Dermis microvascular lymphatic vessel endothelial cell (primary cell): ENCODE measurements at places on chromosomes 4 and X. TPM values are rescaled to one million over a fixed set of nuclear protein-coding genes. Genes with fewer than 3 reads are reported as not detected.

NDST3 gene
- total RNA-seq = 3.0 and 8.3 TPM in 2 replicates

NEXMIF gene
- total RNA-seq = under 0.01 TPM in 1 of 2 replicates, not detected in the other

EFHC2 gene
- total RNA-seq = not detected in 2 replicates

FATE1 gene
- total RNA-seq = not detected in 2 replicates

PNMA6E gene
- not detected in 2 replicates for total RNA-seq

GRIA2 gene
- under 0.01 TPM in 1 of 2 replicates, not detected in the other for total RNA-seq

RASL11B gene
- total RNA-seq = not detected in 2 replicates

ADAM29 gene
- not detected in 2 replicates for total RNA-seq

PPP4R3C gene
- total RNA-seq = not detected in 2 replicates

CFP gene
- 0.13 and 0.26 TPM in 2 replicates for total RNA-seq

- no peak for DNase-seq
These were observed 35.8 kb downstream of the CLDN22 start for GRCh38 chr4:183284258-183284785.

DNA sequence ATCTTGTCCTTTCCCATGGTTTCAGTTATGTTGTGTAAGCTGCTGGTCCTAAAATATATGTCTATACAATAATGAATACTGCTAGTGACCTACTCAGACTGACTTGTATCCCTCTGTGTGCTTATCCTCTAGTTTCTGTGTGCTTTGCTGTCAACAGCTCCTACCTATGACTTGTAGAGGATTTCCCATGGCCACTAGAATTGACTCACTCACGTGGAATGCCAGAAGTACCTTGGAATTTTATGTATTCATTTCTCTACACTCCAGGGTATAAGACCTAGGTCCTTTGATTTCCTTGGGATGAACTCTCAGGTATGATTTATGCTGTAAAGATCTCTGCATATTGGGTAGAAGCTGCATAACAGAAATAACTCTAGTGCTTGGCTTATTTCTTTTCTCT is 279.9 kb upstream of the SLIT2 start:
- DNase-seq = no peak

DNA sequence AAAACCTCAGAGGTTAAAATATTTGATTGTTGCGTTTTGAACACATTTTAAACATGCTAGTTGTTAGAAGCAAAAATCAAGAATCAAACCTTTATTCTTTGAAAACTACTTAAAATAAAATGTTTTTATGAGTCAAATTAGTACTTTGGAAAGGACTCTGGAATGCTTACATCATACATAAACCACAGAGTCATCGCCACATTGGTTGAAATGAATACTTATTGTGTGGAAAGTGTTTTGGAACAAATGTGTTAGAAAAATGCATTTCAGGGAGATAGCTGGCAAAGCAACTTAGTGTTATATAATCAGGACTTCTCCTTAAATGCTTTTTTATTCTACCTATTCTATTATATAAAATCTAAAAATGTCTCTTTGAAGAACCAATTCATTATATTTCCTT is 49.4 kb upstream of the CAMK2D start:
- DNase-seq = no peak

- DNase-seq = no peak
These were observed 47.8 kb downstream of the MAP7D3 start for GRCh38 chrX:136203438-136203837.

- no peak for DNase-seq
These were observed 111.3 kb downstream of the ARHGAP10 start for GRCh38 chr4:147843162-147843561.

- no peak for DNase-seq
These were observed 35.9 kb downstream of the GUCY1B1 start for GRCh38 chr4:155794589-155795236.

GRCh38 chr4:185894481-185894880 is 82.5 kb upstream of the SORBS2 start:
- DNase-seq = no peak

GRCh38 chrX:107733686-107734085 is 41.9 kb downstream of the TSC22D3 start:
- no peak for DNase-seq

DNA sequence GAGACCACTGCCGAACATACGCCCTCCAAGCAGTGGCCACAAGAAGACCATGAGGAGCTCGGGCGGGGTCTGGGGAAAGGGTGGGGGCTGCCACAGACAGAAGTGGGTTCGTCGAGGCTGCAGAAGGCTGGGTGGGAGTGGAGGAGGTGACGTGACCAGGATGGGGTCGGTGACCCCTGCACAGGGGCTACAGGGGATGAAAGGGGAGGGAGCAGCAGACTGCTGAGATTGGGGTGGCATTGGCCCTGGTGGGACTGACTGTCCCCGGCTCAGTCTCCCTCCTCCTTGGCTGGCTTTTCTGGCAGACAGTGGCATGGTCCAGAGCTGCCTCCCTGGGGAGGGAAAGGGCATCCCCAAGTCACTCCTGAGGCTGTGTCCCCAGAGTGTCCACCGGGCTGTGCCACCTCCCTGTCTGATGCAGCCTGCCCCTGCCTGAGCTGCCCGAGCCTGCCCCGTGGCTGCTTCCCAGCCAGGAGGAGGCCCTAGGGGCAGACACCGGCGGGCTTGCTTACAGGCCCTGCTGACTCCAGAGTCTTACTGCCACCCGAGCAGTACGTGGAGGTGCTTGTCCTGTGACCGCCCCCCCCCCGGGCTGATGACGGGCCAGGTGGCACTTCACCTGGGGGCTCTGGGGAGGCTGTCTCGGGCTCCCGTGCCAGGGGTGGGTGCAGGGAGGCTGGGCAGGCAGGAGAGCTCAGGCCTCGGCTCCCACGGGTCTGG is 7.2 kb downstream of the SH3BP2 start:
- DNase-seq = no peak

DNA sequence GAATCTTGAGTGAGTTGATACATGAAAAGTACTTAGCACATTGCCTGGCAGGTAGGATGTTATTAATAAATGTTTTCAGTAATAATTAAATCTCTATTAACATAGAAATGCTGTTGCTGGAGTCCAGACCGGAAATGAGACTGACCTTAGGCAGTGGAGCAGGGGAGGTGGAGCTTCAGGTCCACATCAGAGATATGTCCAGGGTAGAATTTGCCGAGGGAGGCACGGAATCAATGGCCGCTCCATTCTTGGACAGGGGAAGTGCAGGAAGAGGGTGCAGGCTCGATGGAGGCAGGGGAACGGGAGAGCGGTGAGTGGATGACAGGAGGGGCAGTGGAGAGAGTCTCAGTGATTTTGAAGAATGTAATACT is 107.3 kb downstream of the GATB start:
- DNase-seq = no peak

GRCh38 chrX:47619486-47620302 is at the start of gene SYN1:
SYN1 (minus strand) TSS chrX:47619857; CDS start chrX:47619728, 129 bp downstream.
- DNase-seq = peak; percentile 80

DNA sequence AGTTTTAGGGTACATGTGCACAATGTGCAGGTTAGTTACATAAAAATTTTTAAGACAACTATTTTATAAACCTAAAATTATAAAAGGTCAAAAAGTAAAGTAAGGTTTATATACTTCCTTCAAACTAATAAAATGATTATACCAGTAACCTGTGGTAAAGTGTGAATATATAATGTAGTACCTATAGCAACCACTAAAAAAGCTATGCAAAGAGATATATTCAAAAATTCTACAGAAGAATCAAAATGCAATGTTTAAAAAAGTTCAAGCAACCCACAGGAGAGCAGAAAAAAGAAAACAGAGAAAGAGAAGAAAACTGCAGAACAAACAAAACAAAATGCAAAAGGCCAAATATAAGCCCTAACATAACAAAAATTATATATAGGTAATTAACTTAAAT is 379.5 kb upstream of the GALNTL6 start:
- no peak for DNase-seq

DNA sequence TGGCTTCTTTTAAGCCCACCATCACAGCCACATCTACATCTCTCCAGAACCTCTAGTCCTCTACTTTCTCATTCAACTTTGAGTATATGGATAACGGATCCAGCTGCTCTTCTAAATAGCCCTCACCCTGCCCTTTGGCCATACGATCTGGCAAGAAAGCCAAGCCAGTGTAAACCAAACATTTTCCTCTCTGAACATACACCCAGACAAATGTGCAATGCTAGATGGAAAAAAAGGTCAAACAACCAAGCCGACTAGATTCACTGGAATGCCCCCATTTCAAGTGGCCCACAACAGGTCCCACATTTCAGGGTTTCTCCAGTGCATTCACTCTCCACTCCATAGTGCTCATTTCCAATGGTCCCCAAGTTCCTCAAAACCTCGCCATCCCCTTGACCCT is 24.0 kb downstream of the USP46 start:
- DNase-seq = no peak

DNA sequence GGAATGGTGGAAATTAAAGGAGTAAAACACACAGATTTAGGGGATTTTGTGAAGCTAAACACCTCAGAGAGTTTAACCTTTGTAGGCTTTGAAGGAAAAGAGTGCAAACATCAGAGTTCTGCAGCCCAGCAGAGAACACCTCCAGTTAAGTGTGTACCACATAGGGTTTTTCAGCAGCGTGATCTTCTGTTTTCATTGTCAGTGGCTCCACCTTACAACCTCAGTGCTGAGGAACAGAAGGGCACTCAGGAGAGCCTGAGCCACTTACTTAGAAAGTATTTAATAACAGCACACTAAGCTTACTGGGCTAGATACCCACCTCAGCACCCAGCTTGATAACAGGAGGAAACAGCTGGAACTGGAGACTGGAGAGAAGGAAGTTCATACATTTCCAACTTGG is 2.0 kb upstream of the FBXW7 start:
- DNase-seq = no peak

DNA sequence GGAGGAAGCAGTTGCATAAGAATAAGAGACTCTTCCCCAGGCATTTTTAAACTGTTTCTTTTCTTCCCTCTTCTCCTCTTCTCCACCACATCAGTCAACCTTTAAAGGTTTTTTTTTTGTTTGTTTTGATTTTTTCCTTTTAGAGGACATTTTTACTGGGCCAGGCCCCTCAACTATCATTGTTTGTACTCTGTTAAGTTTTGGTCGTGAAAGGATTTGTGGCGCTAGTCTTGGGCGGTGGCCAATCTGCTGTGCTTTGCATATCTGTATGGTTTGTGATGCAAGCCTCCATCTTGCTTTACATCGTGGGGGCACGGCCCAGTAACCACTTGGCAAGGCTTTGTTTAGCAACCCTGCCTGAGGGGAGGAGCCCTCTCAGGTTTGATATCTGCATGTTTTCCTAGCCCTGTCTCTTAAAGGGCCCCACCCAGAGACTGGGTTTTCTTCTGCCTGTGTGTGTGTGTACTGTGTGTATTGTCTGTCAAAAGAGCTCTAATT is 101.9 kb upstream of the SLITRK2 start:
- DNase-seq = no peak

GRCh38 chr4:15186149-15186548 is 183.9 kb downstream of the CPEB2 start:
- DNase-seq = no peak

- DNase-seq = peak; percentile 60
These were observed 3.7 kb upstream of the C4orf36 start for GRCh38 chr4:86895692-86896488.

- DNase-seq = no peak
These were observed 312.4 kb upstream of the PABPC5 start for GRCh38 chrX:91122151-91122694.

GRCh38 chrX:153794897-153795816 is 689 bp downstream of the SSR4 start:
- DNase-seq = no peak

DNA sequence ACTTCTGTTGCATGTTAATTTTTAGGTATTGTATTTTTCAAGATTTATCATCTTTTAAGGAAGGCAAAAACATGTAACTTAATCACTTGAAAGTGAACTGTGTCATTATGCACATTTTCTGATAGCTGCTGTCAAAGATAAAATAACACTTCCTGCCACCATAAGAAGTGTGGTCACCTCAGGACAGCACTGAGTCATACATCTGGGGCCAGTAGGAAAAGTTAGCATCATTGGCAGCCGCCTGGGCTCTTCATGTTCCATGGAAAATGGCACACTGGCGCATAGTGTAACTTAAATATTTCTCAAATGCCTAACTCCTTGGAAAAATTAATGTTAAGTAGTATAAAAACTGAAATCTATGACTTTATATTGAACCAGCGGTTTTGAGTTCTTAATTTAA is 24.2 kb downstream of the CNKSR2 start:
- DNase-seq = no peak

DNA sequence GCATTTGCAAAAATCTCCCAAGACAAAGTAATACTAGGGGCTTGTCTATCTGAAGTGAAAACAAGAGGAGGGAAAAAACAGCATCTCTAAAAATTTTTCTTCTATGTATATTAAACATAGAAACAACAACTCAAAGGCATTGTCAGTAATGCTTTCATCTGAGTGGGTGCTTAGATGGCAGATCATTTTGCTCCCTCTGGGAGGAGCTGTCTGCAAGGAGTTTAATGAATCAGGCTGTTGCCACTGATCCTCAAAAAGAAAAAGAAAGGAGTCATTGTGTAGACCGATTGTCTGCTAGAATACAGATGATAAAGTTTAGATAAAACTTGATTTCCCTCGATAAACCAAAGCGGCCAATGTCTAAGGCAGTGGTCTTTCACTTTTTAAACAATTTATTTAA is 49.7 kb upstream of the KLHL8 start:
- DNase-seq = peak; percentile 35

GRCh38 chrX:16469870-16470269 is 180.1 kb upstream of the S100G start:
- no peak for DNase-seq

- DNase-seq = no peak
These were observed 28.4 kb upstream of the SLITRK4 start for GRCh38 chrX:143664302-143664701.
